ENCODE measurements at places on chromosomes 2 and 18.

GRCh38 chr2:726169-726568 lies 49.0 kb upstream of the TMEM18 start:
- no peak for DNase-seq

DNA sequence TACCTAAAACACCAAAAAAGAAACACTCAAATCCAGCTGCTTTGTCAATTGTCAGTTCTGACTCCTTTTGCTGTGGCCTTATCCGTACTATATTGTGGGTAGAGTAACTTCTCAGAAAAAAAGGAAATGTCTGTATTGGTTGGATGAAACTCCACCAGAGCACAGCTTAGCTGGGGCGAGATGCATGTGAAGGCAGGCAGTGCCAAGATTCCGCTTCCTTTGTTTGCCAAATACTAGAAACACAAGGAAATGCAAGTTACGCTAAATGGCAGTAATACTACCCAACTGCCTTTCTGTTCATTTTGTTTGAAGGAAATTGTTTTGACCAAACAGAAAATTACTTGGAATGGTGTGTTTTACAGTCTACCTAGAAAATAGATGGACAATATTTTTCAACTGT lies 10.0 kb downstream of the KLF11 start:
- DNase-seq, result no peak

- peak; percentile 56 for DNase-seq
Measured at GRCh38 chr2:168589236-168590211, 133.5 kb downstream of the CERS6 start.

- peak; percentile 6 for DNase-seq
Measured at GRCh38 chr2:172962824-172963223, 112.8 kb upstream of the MAP3K20 start.

DNA sequence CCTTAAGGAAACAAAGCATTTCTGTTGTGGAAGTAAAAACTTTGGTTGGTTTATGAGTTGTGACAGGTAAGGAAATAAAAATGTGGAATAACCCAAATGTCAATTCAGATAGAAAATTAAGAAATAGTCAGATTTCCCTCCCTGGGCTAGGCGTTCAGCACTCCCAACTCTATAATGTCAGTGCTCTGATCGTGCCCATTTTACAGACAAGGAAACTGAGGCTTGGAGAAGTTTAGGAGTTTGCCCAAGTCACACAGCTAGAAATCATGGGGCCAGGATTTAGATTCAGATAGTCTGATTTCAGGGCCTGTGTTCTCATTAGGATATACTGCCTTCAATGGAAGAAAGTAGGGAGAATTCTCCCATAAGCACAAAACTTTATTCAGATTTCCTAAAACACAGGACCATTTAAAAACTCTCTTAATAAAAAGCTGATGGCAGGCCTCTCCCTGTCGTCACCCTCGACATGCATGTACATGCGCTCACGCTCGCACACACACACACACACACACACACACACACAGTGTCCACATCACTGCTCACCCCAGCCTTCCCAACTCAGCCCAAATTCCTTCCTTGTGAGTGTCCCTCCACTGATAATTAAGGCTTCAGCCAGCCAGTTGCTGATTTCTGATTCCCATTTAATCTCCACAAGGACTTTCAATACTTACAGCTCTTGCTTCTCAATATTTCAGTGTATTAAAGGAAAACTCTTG lies 49.1 kb upstream of the SLC14A2 start:
- no peak for DNase-seq

DNA sequence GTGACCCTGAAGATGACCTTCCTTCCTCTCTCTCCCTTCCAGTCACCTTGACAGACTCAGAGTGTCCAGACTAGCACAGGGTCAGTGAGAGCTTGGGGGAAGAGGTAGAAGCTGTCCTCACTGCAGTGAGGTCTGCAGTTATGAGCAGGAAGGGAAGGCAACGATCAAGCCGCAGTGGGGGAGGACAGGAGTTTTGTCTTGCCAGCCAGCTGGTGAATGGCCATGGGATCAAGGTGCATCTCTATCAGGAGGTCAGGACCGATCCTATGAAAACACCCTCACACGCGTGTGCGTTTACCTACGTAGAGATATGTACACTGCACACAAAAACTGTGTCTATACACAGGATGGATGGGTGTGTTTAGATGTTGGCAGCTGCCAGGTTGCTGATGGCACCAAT lies 83.2 kb downstream of the THNSL2 start:
- no peak for DNase-seq

DNA sequence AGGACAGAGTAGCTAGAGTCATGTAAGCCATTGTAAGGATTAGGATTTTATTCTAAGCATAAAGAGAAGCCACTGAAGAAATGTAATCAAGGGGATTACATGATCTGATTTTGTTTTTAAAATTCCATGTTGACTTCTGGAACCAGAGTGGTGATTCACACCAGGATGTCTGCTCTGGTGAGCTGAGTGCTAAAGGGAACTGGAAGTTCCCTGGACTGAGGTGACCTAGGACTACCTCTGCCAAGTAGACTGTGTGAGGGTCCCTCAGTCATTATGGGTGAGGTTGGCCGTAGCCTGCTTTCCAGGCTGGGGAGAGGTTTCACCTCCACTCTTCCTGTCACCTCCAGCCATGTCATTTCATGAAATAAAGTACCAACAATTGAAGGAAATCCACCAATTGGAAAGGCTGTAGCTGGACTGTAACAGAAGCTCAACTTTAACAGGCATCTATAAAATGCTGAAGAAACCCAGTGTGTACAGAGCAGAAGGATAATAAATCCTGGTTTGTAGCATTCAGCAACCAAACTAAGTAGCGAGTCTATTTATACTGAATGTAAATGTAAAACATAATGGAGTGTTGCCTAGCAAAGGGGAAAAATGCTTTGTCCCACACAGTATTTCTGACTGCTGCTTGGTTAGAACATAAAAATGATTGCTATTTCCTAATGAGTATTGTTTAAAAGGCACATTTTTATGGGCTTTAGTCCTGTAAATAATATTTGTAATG lies 507.4 kb upstream of the PKDCC start:
- DNase-seq, result no peak

DNA sequence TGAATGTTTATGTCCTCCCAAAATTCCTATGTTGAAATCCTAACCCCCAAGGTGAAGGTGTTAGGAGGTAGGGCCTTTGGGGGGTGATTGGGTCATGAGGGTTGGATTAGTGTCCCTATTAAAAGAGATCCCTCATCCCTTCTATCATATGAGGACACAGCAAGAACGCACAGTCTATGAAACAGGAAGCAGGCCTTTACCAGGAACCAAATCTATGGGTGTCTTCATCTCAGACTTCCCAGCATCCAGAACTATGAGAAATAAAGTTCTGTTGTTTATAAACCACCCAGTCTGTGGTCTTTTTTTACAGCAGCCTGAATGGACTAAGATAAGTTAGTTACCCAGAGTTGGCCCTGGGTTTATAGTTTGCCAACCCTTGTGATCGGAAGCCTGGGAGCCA lies 153.1 kb downstream of the INO80D start:
- no peak for DNase-seq

DNA sequence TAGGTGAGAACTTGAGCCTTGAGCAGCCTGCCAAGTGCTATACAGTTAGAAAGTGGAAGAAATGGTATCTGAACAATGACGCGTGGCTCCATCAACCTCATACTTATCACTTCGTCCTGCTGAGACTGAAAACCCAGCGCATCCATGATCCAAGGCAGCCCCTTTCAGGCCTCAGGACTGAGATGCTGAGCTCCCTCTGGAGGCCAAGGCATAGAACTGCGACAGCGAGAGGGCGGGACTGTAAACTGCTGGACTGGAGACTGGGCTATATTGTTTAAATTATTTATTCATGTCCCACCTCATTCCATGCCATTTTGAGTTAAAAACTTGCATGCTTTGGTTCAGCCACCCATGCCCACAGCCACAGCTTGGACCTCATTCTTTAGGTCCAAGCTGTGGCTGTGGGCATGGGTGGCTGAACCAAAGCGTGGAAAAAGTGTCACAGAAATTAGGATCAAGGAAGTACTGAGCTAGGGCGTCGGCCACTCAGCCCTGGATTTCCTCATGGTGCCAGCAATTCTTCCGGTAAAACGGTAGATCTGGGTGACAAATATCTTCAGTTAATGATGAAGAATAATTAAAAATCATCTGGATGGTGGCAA lies 195.5 kb downstream of the L3MBTL4 start:
- peak; percentile 38 for DNase-seq

DNA sequence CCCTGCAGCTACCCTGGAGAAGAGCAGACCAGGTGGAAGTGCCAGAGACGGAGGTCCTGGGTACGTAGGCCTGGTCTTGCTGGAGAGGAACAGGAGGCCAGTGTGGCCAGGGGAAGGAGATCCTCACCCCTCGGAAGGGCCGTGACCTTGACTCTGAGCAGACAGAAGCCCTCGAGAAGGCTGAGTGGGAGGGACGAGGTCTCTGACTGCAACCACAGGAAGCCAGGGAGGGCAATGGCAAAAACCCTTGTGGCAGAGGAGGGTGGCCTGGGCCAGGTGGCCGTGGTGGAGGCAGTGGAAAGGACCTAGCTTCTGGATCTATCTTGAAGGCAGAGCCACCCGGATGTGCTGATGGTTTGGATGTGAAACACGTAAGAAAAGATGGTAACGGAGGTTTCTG lies 28.1 kb downstream of the THAP4 start:
- no peak for DNase-seq

- DNase-seq, result no peak
Measured at GRCh38 chr2:69995511-69995910, 34.1 kb upstream of the ASPRV1 start.

GRCh38 chr2:71103809-71104208 lies 26.2 kb downstream of the MCEE start:
- no peak for DNase-seq

DNA sequence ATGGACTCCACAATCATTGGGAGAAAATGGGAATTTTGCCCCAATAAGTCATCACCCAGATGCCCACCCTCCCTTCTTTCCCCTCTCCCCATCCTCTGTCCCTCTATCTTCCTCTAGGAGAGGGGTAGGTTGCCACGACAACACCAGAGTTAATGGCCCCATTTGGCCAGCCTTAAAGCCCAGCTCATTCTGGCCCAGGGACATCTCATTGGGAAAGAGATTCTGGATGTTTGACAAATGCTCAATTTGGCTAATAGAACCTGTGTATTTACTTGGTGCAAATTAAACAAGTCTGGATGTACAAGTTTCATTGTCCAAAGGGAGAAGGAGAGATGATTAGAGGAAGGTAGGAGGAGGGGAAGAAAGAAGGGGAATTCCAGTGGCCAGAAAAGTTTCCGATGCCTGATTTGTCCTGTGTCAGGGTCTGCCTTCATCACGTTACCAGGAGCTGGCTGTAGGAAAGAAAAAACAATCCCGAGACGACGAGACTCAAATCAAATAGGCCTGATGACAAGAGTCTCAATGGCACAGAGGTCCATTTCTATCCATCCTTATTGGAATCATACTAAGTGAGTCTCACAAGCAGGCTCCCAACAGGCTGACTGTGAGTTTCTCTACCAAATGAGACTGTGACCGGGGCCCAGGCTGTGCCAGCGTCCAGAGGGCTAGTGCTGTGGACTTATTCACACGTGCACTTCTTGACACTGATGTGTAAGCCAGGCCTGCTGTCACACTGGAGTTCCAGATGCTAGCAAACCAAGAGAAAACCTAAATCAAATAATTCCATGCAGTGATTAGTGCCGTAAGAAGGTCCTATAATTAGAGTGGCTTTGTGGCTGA lies 265.2 kb upstream of the APCDD1 start:
- no peak for DNase-seq

DNA sequence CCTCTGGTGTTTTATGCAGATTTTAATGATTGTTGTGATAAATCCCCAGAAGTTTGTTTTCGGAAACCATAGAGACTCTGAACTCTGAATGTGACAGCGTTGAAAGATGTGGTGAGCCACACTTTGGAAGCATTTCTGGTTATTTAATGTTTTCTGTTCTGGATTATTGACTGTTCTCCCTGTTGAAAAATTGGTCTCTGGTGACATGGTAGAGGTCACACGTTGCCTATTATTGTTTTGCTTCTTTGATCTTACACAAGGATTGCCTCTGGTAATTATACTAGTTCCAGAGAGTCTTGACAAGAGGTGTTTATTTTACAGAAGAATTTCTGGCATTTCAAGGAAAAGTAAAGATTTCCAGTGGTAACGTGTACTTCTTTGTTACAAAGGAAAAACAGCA lies 127.1 kb downstream of the GREB1L start:
- DNase-seq, result no peak

- DNase-seq, result no peak
Measured at GRCh38 chr2:527581-527980, 149.6 kb downstream of the TMEM18 start.

DNA sequence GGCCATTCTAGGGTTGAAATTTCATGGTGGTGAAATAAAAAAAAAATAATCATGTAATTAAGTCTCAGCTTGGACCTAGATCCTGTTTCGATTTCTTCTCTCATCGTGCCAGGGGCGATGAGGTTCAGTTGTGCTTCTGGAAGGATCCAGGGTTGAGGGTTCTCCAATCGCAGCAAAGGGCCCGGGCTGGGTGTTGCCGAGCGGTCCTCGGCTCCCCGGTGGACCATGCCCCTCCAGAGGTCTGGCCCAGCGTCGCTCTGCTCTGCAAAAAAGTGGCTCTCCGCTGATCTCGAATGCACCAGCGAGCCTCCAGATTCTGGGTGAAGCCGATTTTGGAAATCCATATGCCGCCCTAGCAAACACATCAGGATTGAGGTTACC lies 39.0 kb downstream of the EN1 start:
- DNase-seq, result no peak

- DNase-seq, result no peak
Measured at GRCh38 chr2:233453111-233453915, 99.0 kb downstream of the DGKD start.

GRCh38 chr2:18433872-18434271 lies 126.6 kb downstream of the RDH14 start:
- no peak for DNase-seq

- no peak for DNase-seq
Measured at GRCh38 chr2:101989740-101990460, 1.9 kb upstream of the IL1R2 start.

DNA sequence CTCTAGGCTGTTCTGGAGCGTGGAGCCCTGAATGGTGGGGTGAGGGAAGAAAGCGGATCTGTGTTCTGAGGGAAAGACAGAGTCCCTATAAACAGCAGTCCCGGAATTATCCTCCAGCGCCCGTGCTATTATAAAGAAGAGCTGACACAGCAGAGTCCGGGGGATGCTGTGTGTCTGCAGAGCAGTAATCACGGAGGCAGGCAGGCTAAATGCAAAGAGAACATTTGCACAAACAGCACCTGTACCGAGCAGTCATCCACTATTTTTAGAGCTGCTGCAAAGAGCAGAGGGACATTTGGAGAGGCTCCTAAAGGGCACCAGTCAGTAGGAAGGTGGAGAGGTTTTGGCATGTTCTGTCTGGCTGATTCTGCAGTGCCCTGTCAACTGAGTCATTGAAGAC lies 293.8 kb upstream of the SLC14A2 start:
- DNase-seq, result no peak

DNA sequence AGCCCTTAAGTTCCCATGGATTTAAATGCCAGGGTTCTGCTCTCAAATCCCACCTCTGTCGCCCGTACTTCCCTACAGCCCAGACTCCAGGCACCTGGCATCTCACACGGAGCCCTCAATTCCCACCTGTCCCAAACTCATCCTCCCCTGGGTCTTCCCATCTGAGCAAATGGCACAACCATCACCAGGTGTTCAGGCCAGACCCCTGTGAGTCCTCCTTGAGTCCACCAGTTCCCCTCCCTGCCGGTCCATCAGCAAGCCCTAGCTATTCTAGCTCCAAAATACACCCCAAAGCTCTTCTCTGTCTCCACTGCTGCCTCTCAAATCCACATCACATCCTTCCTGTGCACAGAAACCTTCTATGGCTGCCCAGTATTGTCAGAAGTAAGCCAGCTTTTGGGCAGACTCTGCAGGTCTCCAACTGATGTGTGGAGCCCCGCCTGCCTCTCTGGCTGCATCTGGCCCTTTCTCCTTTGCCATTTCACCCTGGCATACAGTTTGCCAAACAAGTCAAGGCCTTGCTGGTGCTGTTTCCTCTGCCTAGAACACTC lies 67.7 kb downstream of the DNMT3A start:
- no peak for DNase-seq

GRCh38 chr2:208252716-208253492 lies 2.0 kb downstream of the IDH1 start:
- peak; percentile 82 for DNase-seq

Data from hematopoietic multipotent progenitor cell treated with erythropoietin and hydrocortisone succinate and interleukin-3 and kit ligand, for 8 days (in vitro differentiated cells).